ENCODE measurements at places on chromosomes 13 and 19. TPM values are rescaled to one million over a fixed set of nuclear protein-coding genes. Genes with fewer than 3 reads are reported as not detected.

CCDC169 gene
- not detected for total RNA-seq

PLEKHJ1 gene
- total RNA-seq: 72.8 TPM

APOE gene
- total RNA-seq: 1.2 TPM

GRCh38 chr19:16571283-16571682 lies 932 bp downstream of the SLC35E1 start:
- no peak for DNase-seq

DNA sequence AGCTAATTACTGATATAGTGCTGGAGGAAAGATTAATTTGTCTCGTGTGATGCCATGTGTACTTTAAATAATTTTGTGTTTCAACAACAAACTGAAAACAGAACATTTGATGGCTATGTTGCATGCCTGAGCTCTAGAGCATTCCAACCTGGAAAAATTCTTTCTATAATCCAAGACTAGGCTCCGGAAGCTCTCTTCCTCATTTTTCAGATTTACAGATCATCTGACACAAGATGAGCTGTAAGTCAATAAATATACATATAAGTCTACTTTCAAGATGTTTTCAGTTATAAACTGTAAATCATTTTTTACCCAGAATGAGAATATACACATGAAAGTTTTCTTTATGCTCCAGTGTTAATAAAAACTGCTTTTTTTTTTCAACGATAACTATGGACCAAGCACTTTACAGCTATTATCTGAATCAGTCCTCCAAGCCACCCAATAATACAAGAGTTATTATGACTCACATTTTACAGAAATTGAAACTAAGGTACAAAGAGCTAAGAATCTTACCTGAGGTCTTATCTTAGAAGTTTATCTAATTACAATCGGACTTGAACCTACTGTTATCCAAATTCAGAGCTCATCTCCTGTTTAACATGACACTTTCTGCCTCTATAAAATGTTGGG lies 6.4 kb upstream of the FOXO1 start:
- DNase-seq: no peak

- DNase-seq: no peak
Measured at GRCh38 chr19:31149441-31149941, 199.7 kb downstream of the TSHZ3 start.

DNA sequence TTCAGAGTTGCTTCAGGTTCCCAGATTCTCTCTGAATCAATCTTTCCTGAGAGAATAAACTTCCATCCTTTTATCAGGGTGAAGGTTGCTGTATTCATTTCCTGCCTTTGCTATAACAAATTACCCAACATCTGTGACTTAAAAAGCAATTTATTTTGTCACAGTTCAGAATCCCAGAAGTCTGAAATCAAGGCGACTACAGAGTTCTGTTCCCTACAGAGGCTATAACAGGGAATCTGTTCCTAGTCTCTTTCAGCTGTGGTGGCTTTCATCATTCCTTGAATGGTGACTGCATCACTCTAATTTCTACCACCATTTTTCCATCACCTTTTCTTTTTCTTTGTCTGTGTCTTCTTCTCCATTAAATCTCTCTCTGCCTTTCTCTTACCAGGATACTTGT lies 459.3 kb upstream of the PRR20A start:
- no peak for DNase-seq

RFX2 gene
- total RNA-seq: 10.5 TPM

DNA sequence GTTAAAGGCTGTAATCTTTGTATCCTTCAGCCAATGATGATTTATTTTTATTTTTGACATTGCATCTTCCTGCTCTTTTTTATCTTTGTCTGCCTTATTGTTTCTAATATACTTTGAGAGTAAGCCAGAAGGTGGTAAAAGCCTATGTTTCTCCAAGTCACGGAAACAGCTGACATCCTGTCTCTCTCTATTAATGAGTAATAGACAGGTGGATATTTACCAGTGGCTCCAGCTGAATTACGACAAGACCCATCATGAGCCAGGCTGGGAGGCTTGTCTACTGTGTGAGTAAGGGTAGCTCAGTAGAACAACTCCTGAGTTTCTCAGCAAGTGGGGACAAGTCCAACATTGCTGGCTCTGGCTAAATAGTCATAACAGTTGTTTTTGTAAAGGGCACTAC lies 166.6 kb downstream of the NDFIP2 start:
- DNase-seq: no peak

GRCh38 chr13:103196356-103196755 lies 130.1 kb upstream of the SLC10A2 start:
- no peak for DNase-seq

DNA sequence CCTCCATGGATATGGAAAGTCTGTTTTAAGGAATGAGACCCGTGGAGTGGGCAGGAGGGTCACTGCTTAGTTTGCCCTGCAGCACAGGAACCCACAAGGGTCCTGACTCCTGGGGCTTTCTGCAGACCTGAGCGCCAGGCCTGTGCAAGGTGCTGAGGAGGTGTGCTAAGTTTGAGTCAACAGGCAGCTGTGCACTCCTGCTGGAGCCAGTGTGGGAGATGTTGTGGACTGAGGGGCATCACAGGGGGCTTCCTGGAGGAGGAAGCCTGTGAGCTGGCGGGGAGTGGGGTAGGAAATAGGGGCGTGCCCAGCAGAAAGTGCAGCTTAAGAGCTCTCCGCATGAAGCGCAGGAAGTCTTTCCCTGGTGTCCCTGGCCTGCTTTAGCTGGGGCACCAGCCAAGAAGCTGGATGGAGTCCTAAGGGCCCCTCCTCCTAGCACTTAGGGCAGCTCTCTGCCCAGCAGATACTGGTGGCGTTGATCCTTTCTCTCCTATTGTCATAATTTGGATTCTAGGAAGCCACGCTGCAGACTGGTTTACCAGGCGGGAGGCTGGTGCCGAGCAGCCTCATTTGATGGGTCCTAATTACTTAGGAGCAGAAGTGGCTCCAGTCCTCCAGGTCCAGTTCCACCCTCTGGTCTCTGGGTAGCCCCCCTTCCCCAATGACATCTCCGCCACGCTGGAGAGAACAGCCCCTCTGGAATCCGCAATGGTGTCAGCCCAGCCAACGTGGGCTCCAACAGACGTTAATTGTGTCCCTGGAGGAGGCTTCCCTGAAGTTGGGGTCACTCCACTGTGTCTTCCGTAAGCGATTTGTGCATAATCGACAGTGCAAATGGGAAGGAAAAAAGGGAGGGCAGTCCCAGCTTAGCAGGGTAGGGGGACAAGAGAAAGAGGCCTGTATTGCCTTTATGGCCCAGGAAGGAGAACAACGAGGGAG lies 309.2 kb downstream of the ZNF536 start:
- DNase-seq: no peak

TRIP10 gene
- total RNA-seq: 34.3 TPM

- no peak for DNase-seq
Measured at GRCh38 chr19:50729894-50730293, 6.7 kb downstream of the CLEC11A start.

DNA sequence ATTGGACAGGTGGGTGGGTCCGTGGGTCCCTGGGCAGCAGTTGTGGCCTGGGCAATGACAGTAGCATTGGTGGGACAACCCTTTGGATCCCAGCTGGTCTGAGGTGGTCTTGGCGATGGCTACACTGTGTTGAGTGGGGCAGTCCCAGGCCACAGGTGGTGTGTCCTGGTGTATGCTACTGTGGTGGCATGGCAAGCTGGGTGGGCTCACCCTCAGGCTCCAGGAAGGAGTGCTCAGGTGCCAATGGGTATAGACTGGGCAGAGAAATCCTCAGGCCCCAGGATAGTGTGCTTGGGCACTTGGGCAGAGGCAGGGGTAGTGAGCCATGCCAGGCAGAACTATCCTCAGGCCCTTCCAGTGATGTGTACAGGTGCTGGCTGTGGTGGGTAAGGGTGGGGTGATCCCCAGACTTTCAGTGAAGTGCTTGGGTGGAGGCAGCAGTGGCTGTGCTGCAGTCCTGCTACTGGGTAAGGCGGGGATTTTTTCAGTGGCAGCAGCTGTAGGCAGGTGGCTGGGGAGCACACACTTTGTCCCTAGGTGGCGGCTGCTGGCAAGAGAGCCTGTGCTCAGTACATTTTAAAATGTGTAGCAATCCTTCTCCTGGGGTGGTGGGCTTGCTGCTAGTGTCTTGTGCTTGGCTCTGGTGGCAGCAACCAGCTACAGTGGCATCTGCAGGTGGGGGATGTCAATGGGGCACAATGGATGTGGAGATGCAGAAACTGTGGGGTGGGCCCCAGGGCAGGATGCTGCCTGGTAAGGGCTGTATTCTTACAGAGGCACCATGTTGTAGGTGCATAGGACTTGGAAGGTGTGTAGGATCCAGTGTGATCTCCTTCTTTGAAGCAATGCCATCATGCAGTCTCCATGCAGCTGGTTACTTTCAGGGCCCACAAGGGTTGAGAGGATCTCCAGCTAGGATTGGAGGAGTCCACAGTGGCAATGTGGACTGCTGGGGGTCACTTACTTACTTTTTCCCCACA lies 64.9 kb downstream of the DNAJC3 start:
- no peak for DNase-seq

DNA sequence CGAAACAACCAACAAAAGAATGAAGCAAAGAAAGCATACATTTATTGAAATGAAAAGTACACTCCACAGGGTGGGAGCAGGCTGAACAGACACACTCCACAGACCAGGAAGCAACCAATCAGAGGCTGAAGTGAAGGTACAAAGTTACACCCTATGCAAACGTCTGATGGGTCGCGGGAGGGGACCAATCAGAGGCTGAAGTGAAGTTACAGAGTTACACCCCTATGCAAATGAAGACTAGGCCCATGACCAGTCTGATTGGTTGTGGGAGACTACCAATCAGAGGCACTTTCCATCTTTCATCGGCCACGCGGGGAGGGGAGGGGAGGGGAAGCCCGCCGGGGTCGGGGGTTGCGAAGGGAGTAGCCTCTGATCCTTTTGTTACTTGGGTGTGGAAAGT lies 12.4 kb upstream of the FBL start:
- peak; percentile 82 for DNase-seq

DNA sequence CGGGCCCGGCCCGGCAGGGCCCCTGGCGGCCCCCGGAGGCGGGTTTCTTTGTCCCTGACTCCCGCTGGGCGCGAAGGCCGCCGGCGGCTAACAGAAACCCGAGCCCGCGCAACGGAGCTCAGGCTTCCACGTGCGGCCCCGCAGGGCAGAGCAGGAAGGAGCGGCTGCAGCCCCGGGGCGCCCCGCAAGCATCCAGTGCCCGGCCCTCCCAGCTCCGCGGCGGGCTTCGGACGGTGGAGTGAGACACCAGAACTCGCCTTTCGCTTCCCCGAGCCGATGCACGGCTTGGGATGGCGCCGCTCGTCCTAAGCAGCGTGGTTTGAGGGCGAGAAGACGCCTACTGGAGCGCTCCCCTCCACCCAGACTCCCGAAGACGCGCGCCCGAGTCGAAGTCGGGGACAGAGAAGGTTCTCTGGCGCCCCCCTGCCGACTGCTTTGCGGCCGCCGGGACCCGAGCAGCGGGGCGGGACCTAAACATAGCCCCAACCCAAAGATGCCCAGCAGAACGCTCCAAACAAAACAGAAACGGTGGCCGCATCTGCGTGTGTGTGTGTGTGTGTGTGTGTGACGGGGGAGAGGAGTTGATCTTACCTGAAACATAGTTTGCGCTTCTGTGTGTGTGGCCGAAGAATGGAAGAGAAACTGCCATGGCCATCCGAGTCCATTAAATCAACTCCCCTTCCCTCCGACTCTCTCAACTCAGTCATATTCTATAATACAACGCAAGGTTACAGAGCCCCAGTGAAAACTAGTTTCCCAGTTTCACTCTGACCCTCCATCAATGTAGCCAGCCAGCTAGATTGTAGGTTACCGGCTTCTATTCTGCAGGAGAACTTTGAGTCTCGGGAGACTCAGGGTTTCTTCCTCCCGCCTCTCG lies 629 bp upstream of the FGF9 start:
- peak; percentile 72 for DNase-seq

DNA sequence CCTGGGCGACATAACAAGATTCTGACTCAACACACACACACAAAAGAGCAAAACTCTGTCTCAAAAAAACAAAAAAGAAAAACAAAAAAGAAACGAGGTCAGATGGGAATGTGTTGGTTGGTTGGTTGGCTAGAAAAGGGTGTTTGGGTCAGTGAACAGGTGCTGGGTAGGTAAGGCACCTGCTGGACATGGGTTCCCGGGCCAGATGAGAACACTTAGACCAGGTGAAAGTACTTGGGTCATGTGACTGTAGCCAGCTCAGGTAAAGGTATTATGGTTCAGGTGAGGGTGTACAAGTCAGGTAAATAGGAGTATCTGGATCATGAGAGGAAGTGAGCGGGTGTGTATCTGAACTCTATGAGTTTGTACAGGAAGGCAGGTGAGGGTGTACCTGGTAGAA lies 14.5 kb upstream of the ZNF414 start:
- no peak for DNase-seq

DPF1 gene
- total RNA-seq: 1.0 TPM

DNA sequence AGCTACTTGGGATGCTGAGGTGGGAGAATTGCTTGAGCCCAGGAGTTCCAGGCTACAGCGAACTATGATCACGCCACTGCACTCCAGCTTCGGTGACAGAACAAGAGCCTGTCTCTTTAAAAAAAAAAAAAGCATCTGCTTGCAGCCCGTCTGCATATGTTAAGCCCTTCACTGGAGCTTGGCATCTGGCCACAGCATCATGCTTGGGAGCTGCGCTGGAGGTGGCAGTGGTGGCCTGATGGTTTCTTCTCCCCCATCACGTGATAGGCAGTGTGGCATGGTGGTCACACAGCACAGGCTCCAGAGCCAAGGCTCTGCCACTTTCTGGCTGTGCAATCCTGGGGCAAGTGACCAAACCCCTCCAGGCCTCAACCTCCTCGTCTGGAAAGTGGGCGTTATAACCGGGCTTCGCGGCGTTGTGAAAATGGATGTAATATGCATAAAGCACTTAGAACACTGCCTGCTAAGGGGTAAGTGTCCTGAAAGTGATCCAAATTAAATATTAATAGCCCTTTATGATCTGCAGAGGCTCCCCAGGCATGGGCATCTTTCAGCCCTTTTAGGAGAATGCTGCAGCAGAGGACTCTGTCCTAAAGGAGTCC lies 24.4 kb downstream of the MARK4 start:
- no peak for DNase-seq

GRCh38 chr19:615619-616018 lies 17.7 kb downstream of the POLRMT start:
- DNase-seq: no peak

DNA sequence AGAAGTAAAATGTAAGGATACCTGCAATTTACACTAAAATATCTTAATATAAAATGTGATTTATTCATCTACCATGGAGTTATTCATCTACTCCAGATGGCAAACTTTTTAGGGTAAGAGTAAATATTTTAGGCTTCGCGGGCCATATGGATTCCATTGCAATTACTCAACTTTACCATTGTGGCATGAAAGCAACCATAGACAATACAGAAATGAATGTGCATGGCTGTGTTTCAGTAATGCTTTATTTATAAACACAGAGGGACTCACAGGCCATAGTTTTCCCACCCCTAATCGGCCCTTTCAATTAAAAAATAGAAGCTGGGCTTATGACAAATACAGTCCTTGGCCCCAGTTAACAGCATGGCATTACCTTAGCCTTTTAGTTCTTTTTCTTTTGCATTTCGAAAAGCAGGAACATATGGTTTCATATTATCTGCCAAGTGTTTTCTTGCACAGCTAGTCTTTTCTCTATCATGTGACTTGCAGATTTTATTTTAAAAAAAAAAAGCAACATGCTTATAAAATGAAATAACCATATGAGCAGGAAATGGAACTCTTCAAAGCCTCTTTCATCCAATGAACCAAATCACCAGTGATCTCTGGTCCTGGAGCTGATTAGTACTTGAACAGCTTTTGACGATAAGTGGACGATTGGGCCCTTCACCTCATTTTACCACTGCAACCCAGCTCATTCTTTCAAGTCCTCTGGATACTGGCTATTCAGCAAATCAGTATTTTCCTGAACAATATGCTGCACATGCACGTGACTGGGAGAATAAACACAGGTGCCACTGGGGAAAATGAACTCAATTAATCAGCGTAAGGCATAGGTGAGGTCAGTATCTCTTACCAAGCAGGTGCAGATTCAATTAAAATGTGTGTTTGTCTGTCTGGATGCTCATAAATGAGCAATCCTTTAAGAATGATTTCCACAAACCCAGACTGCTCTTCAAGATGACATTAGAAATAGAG lies 63.9 kb downstream of the LHFPL6 start:
- DNase-seq: no peak

Data from activated CD8-positive, alpha-beta T cell treated with anti-CD3 and anti-CD28 coated beads for 36 hours (primary cell).